ENCODE measurements at places on chromosomes 6 and 20. TPM values are rescaled to one million over a fixed set of nuclear protein-coding genes. Genes with fewer than 3 reads are reported as not detected.

GRCh38 chr6:164294047-164294784 is 879.7 kb downstream of the QKI start:
- no peak for DNase-seq

DNA sequence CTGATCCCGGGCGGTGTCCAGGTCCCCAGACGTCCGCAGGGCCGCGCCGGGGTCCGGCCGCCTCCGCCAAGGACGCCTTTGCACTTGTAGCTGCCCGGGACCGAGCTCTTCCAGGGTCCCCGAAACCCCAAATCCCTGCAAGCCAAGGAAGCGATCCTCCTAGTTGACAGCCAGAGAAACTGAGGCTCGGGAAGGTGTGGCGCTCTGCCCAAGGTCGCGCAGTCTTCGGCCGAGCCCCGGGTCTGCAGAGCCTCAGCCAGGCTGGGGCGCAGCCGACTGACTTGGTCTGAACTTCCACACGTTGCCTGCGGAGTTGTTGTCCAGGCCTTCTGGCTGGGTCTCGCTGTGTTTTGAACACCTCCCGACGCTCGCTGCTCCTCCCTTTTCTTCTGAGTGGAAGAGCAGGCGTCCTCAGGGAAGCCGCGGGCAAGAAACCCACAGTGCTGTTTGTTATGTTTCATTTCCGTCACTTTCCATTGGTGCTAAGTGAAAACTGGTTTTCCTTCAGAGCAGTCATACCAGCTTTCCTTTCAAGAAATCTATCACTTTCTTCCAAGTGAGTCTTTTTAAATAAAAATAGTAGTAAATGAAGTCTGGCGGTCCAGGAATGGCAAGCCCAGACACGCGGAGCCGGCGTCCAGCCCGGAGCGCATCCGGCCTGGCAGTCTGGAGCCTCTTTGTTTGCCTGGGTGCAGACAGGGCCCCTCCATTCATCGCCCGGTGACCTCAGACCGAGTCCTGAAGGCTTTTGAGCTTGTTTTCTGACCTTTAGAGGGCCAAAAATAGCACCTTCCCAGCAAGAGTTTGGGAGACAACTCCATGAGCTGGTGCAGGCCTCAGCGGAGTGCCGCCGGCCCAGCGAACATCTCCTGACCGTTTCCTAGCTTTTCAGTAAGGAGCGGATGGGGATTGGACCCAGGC is 698 bp downstream of the FAM210B start:
- peak; percentile 69 for DNase-seq

- DNase-seq, result peak; percentile 77
These were observed 25.3 kb upstream of the RIPOR2 start for GRCh38 chr6:24960991-24961475.

GRCh38 chr20:58150772-58151171 is 77.7 kb downstream of the ANKRD60 start:
- DNase-seq, result peak; percentile 65

Gene DYNLT2
- 2.2 TPM for total RNA-seq

DNA sequence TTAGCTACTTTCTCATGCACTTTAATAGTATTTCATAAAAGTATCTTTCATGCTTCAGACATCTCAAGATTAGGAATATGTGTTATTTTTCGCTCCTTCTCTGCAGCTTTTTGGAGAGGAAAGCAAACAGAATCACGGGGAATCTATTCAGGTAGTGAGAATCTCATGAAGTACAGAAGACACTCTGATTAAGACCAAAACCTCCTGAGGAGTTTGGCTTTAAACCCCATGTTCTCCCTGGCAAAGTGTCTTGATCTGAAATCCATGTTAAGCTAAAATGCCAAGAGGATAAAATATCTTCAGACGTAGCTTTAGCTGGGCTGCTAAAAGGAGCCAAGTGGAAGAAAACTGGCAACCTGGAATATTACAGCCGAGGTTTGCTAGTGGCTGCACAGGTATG is 149.3 kb downstream of the LRRC1 start:
- DNase-seq, result no peak

GRCh38 chr6:8539453-8539852 is 104.1 kb upstream of the SLC35B3 start:
- DNase-seq, result no peak

DNA sequence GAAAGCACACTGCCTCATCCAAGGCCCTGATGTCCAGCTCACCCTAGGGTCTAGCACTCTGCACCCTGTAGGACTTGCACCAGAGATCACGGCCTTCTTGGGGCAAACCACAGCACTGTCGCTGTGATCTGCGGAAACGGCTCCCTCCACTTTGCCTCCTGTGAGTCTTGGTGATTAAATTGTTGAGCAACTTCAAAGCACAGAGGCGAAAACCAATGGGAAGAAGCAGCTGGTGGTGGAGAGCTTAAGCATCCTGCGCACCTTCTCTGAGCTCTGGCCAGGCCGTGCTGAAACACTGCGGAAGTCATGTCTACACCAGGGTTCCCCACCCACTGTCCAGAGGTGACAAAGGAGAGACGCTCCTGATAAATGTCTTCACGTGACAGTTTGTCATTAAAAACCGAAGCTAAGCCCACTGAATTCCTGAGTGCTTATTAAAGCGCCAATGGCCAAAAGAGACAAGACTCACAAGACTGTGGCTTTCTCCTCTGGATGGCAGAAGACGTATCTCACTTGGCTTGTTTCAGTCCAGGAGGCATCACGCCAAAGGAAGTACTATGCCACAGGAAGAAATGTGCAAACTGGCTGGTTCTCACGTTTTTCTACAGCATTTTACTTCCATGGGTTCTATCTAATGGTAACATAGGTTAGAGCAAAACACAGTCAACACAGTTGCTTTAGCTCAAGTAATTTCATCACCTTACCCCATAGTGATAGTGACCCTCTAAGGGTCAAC is 3.1 kb downstream of the RAMACL start:
- DNase-seq, result no peak

DNA sequence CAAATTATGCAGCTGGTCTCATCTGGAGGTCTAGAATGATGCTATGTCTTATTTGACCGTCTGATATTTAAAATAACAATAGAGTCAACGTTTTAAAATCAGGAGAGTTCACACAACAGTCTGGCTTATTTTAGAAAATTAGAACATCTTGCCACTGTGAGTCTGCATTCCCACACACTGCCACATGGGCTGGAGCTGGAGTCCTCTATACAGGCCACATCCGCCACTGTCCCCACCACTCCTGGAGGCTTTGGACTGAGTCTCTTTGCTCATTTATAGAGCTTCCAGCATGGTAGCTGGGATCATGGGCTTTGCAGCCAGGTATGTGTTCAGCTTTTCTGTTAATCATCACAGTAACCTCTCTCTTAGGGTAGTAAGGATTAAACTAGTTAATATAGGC is 68.8 kb upstream of the ZNFX1 start:
- no peak for DNase-seq

DNA sequence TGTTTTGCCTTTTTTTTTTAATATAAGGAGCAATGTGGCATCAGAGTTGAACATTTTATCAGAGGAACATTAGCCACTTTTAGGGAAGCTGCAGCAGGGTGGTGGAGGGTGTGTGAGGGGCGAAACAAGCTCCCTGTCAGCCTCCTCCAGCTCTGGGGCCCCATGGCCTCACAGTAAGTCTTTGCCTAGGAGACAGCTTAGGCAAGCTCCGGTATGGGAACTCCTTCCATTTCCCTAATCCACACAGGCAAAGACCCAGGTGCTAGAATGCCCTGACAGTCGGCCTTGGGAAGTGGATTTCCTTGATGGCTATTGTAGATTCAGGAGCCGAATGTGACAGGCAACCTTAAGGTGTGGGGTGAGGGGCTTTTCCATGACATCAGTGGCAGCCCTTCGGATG is 862 bp downstream of the PRND start:
- DNase-seq, result no peak

GRCh38 chr6:46772762-46773161 is 20.4 kb upstream of the MEP1A start:
- DNase-seq, result no peak

Gene LY6G5C
- total RNA-seq, result 2.6 TPM

Gene RUNX2
- total RNA-seq, result 9.2 TPM

DNA sequence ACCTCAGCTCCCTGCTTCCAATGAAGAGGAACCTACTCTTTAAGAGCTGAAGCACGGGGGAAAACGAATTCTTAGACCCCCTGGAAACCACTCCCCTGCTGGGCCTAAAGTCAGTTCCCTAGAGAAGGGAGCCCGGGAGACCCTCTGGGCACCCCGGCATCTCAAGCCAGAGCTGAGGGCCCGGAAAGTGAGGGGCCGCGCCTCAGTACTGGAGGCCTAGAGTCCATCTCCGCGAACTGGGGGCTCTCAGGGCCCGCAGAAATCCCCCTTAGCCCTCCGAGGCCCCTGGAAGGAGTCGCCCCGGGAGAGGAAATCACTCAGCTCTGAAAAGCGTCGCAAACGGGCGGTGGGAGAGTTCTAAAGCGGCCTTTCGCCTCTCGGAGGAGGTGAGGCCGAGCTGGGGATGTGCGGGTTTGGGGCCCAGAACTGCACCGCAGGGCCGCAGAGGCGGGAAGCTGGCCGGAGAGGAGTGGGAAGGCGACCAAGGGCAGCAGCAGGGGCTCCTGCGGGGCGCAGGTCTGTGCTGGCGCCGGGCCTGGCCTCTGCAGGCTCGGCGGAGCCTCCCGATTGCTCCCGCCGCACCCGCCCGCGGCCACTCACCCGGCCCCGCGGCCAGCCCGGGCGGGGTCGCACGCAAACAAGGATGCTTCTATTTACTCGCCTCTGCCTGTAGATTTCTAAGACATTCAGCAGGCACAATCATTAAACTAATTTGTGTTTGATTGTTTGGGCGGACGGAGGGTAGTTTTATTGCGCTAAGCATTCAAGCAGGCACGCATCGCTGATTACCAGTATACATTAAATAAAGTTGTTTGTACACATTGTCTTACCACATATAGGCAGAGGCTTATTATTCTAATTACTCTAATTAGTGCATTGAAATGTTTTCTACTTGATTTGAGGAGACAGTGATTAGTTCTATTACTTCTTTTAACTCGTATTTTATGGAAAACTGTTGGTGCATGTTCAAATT is 9.2 kb downstream of the POU3F2 start:
- no peak for DNase-seq

GRCh38 chr6:97110626-97111025 is 172.4 kb downstream of the MMS22L start:
- DNase-seq, result no peak

Data from prostate gland (tissue), 2 donors.